BE2C (cell line): ENCODE measurements at places on chromosomes 7 and 10.

- DNase-seq = no peak
Measured at GRCh38 chr7:86664486-86664885, 20.8 kb downstream of the GRM3 start.

GRCh38 chr7:70782796-70783195, 349.1 kb upstream of the GALNT17 start:
- no peak for DNase-seq

GRCh38 chr10:80186364-80187012, 18.8 kb downstream of the ANXA11 start:
- peak; percentile 32 for DNase-seq

DNA sequence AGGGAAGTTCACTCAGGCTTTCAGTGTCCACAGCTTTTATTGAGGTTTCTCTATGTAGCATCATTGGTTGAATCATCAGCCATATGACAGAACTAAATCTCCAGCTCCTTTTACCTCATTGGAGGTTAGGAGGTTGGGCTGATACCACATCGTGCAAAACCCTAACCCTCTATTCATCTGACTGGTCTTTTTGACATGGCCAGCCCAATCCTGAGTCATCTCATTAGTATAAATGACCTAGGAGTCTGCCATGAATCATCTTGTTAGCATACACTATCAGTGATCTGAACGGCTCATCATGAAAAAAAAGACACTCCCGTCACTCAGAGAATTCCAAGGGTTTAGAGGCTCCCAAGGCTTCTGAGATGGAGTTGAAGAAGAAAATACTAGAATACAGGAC, 669.8 kb upstream of the POT1 start:
- DNase-seq = no peak

DNA sequence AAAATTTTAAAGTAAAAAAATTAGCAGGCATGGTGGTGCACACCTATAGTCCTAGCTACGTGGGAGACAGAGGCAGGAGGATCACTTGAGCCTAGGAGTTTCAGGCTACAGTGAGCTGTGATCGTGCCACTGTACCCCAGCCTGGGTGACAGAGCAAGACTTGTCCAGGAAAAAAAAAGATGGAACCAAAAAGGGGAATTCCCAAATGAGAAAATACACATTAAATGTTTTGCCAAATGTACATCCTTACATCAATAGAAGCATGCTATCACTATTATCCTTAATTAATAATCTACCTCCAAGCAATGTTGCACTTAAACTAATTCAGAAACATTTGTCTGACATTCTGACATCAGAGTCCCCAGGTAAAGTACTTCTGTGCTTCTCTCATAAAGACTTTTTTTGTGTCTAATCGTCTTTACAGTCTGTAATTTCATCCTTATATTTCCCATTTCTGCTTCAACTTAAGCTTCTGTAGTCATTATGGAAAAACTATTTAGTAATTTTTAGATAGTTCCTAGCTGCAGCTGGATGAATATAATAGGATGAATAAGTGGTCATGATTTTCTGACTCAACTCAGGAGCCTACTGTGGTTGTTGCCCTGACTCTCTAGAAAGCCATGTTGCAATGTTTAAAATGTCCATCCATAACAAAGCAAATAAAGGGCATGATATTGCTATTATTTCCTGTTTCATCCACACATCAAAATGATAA, 57.7 kb downstream of the MYPN start:
- no peak for DNase-seq

DNA sequence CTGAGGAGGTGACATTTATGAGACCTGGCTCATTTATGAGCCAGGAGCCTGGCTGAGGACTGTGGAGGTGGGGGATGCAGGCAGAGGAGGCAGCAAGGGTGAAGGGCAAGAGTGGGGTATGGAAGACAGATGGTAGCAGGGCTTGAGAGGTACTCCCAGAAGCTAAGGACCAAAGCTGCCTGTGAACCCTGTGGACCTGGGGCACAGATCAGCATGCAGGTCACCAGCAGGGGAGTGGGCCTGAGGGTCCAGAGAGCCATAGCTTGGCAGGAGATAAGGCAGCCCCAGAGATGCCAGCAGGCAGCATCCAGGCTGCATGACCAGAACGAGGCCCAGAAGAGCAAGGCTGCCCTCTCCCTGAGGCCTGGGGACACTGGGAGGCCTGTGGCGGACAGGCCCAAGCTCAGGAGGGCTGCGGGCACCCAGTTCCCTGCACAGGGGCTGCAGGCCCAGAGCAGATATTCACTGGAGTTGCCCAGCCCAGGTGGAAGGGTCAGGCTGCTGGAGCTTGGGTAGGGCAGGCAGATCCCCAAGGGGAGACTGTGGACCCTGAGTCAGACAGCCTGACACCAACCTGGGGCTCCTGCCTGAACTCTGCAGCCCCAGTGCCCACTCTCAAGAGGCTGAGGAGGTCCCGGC, 3.4 kb downstream of the GPR15LG start:
- DNase-seq = no peak

DNA sequence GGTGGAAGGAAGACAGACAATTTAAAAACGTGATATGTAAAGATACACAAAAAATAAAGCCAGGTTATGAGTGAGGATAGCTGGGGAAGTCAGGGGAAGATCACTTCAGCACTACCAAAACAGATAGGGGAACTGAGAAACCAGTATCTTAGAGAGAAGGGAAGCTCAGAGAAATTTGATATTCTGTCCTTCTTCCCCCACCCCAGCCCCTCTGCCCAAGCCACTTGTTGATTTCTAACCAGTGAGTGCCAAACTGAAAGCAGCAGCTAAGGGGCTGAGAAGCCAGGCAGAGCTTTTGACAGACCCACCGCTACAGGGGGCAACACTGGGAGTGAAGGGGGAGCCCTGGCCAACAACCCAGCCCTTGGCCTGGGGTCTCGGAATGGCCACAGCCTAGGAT, 9.1 kb upstream of the SLC29A3 start:
- no peak for DNase-seq

DNA sequence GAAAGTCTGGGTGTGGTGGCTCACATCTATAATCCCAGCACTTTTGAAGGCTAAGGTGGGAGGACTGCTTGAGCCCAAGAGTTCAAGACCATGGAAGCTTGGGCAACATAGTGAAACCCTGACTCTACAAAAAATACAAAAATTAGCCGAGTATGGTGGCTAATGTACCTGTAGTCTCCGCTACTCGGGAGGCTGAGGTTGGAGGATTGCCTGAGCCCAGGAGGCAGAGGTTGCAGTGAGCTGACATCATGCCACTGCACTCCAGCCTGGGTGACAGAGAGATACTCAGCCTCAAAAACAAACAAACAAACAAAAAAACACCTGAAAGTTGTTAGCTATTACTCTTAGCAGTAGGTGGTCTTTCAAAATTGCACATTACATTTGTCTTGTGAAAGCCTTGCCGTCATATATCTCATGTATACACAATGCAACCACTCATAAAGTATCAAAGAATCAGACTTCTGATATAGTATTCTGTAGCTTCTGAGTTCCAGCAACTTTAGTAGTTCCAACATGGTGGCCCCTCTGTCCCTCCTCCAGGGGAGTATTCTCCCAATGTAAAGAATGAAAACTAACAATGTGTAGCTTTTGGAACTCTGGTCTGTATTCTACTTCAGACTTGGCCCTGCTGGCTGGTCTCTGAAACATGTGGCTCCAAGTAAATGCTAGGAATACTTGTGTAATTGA, 101.5 kb downstream of the ZNF92 start:
- DNase-seq = no peak

DNA sequence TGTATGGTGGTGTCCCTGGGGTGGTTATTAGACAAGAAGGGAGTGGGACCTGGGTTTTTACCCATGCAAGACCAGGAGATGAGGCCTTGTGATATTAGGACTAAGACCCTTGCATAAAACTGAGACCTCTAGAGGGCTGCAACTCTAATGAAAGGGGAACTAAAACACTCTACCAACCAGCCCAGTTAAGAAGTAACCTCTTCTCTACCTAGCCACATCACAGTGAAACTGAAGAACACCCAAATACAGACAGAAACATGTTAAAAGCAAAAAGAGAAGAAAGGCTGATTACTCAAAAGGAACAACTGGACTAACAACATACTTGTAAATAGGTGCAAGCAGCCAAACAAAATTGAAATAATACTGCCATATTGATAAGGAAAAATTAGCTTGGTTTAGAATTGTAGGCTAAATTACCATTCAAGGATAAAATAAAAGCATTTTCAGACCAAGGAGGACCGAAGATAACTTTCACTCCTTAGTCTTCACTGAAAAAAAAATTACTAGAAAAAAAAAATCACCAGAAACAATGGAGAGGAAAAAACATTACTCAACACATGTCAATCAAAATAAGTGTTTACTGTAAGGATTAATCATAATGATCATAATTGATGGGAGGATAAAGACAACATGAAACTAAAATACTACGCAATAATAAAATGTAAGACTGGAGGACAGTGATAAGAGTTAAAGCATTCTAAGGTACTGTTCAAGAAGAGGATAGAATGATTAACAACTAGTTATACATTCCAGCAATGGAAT, 27.6 kb downstream of the ERLIN1 start:
- no peak for DNase-seq

DNA sequence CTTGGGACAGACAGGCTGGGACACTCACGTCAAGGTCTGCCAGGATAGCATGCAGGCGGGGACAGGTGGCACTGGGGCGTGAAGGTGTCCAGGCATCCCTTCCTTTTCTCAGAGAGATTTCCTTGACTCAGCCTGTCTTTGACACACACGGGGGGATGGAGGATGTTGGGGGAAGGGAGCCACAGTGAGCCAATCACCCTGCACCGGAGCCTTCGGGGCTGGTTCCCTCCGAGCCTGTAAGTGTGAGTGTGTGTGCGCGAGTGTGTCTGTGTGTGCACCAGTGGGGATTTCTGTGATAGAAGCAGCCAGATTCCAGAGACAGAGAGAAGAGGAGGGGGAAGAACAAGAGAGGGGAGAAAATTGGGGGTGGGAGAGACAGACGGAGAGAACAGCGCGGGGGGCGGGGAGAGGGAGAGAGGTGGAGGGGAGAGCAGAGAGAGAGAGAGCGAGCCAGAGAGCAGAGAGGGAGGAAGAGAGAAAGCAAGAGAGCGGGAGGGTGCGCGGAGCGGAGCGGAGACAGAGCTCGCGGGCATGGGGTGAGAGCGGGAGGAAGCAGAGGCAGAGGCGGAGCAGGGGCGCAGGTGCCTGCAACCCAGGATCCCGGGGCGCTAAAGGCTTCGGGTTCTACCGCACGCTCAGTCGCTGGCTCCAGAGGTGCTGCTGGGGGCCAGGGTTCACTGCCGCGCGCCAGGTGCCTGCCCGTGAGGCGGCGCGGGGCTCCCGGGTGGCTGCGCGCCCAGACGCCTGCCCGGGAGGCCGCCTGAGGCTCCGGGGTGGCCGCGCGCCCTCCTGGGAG, 466 bp upstream of the GPR26 start:
- no peak for DNase-seq
